ENCODE measurements at places on chromosomes 6 and 20. TPM values are rescaled to one million over a fixed set of nuclear protein-coding genes. Genes with fewer than 3 reads are reported as not detected.

The MYLK4 gene
- 0.43 TPM for total RNA-seq

The NOX3 gene
- total RNA-seq = not detected

The CAGE1 gene
- total RNA-seq = 0.14 TPM

The CMTR1 gene
- 38.2 TPM for total RNA-seq

The VSX1 gene
- not detected for total RNA-seq

The CPNE5 gene
- total RNA-seq = 0.66 TPM

The WDR27 gene
- total RNA-seq = 14.9 TPM

The PABPC1L gene
- total RNA-seq = 17.3 TPM

The KIAA1755 gene
- 1.7 TPM for total RNA-seq

The CRYBG1 gene
- total RNA-seq = 3.1 TPM

The KIF25 gene
- total RNA-seq = 0.14 TPM

The DDX43 gene
- 14.4 TPM for total RNA-seq

The TMEM181 gene
- total RNA-seq = 53.4 TPM

The SAMD3 gene
- 9.6 TPM for total RNA-seq

The RARS2 gene
- 32.8 TPM for total RNA-seq

The SLC22A2 gene
- not detected for total RNA-seq

The PLTP gene
- 14.6 TPM for total RNA-seq

The LIN28B gene
- total RNA-seq = 34.4 TPM

The TMEM151B gene
- not detected for total RNA-seq

The MAFB gene
- 0.22 TPM for total RNA-seq

The CTAGE9 gene
- total RNA-seq = not detected

The PHACTR1 gene
- 3.9 TPM for total RNA-seq

The ZNF334 gene
- 1.1 TPM for total RNA-seq

The HLA-G gene
- not detected for total RNA-seq

The ESR1 gene
- 1.0 TPM for total RNA-seq

The AIG1 gene
- total RNA-seq = 26.5 TPM

The HUS1B gene
- 2.0 TPM for total RNA-seq

The C20orf144 gene
- total RNA-seq = 0.14 TPM

The C20orf202 gene
- not detected for total RNA-seq

The TSBP1 gene
- total RNA-seq = not detected

The SOX4 gene
- total RNA-seq = 26.7 TPM

The PPP2R5D gene
- 34.4 TPM for total RNA-seq

The UBR2 gene
- 30.9 TPM for total RNA-seq

The MYH7B gene
- not detected for total RNA-seq

The GSS gene
- 61.1 TPM for total RNA-seq

The CFAP61 gene
- total RNA-seq = not detected

The DEFB124 gene
- not detected for total RNA-seq

The IP6K3 gene
- total RNA-seq = 0.29 TPM
